ENCODE measurements at places on chromosomes 6 and 20.

DNA sequence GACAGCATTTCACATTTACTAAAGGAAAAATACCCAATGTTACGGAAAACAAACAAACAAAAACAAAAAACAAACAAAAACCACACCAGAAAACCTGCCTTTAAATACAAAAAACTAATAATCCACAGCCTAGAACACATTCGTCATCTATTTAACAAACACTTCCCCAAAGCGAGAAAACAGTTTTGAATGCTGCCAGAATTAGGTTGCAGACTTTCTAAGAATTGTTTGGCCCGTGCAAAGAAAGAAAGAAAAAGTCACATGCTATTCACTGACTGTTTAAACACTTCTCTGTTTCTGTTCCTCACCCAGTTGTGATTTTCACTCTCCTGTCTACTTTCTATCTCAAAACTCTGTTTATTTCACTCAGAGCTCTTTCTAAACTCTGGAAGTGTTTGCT, 52.5 kb downstream of the BCAS1 start:
- no peak for DNase-seq

DNA sequence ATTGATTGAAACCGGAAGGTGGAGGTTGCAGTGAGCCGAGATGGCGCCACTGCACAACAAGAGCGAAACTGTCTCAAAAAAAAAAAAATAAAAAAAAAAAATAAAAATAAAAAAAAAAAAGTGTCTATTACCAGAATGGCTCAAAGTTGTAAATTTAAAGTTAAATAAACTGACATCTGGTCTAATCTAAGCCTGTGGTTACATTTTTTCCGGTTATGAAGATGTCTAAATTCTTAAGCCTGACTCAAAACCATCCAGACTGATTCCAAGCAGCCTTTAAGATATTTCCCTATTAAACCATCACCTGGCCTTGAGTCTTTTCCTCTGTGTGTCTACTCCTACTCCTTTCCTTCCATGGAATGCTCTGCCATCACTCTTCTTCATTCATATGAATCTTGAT, 371.7 kb upstream of the RUNX2 start:
- no peak for DNase-seq

DNA sequence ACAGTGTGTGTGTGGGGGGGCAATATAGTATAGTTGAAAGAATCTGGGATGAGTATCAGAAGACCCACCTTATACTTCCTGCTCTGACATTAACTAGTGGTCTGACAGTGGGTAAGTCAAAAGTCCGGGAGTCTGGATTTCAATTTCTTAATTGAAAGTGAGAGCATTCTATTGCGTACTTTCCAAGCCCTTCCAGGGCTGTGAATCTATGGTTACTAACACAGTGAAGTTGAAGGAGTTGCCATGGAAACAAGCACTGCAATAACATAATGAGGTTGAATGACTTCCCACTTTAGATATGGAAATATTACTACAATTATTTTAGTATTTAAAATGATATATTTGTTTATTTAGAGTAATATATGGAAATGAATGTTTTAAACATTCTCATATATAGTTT, 80.2 kb downstream of the MLIP start:
- no peak for DNase-seq

- DNase-seq, result no peak
Observed at GRCh38 chr20:23325107-23325506, 25.5 kb upstream of the NXT1 start.

All from activated naive CD4-positive, alpha-beta T cell treated with anti-CD3 and anti-CD28 coated beads for 36 hours (primary cell).